ENCODE measurements at places on chromosomes 6 and 20. TPM values are rescaled to one million over a fixed set of nuclear protein-coding genes. Genes with fewer than 3 reads are reported as not detected.

GRCh38 chr20:11176431-11176830 lies 502.6 kb upstream of the JAG1 start:
- no peaks in the 10 kb centered on the region for H3K27me3 ChIP-seq
- no peaks in the 10 kb centered on the region for H3K4me1 ChIP-seq
- no peak overlapping the region for H3K4me3 ChIP-seq
- no peak for DNase-seq
- no peak overlapping the region for H3K27ac ChIP-seq
- H3K36me3 ChIP-seq, result no peaks in the 10 kb centered on the region

- no peaks in the 10 kb centered on the region for H3K36me3 ChIP-seq
- no peak for DNase-seq
- H3K4me3 ChIP-seq, result no peak overlapping the region
- H3K4me1 ChIP-seq, result no peaks in the 10 kb centered on the region
- no peaks in the 10 kb centered on the region for H3K27me3 ChIP-seq
- H3K27ac ChIP-seq, result no peak overlapping the region
Observed at GRCh38 chr6:124684621-124685020, 277.6 kb upstream of the RNF217 start.

GRCh38 chr20:61047515-61047914 lies 204.5 kb upstream of the CDH4 start:
- no peaks in the 10 kb centered on the region for H3K27me3 ChIP-seq
- H3K36me3 ChIP-seq, result no peaks in the 10 kb centered on the region
- no peak overlapping the region for H3K27ac ChIP-seq
- no peak for DNase-seq
- no peaks in the 10 kb centered on the region for H3K4me1 ChIP-seq

DNA sequence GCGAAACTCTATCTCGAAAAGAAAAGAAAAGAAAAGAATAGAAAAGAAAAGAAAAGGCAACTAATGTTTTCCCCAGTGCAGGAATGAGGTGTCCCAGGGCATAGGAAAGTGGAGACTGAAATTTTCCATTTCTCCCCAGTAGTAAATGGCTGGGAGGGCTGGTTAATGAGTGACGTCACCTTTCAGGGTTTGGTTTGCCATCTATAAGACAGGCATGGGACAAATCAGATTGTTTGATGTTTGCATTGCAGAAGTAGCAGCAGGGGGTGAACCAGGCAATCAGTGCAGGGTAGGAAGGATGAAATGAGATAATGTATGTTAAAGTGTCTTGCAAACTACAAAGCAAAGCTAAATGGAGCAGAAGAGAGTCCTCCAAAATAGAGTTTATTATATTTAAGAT lies 533.4 kb downstream of the PKHD1 start:
- H3K36me3 ChIP-seq, result no peaks in the 10 kb centered on the region
- no peaks in the 10 kb centered on the region for H3K4me1 ChIP-seq
- H3K27me3 ChIP-seq, result no peaks in the 10 kb centered on the region
- no peak overlapping the region for H3K4me3 ChIP-seq

DNA sequence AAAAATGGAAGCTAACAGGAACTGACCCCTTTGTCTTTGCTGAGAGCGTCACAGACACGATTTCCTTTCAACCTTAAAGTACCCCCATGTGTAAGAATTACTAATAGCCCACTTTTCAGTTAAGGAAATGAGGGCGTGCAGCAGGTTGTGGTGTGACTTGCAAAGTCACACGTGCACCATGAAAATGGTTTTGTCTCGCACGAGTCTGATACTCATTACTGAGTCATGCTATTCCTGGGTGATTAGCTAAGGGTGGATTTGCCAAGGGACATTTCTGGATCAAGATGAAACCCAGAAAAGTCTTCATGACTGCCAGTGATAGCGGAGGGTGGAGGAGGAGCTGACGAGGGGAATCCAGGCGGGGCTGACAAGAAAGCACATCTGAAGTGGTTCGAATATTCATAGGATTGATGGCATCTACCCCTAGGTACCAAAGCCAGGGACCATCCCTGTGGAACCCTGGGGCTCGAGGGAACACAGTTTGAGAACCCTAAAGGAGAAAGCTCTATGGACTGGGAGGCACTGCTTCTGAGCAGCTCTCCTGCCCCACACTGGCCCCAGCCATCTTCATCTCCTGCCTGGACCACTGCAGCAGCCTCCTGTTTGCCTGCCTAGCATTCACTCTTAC lies 12.1 kb upstream of the NFATC2 start:
- peaks cover 8% of the 10 kb centered on the region for H3K4me1 ChIP-seq
- no peak overlapping the region for H3K4me3 ChIP-seq
- no peaks in the 10 kb centered on the region for H3K27me3 ChIP-seq
- no peaks in the 10 kb centered on the region for H3K36me3 ChIP-seq

GRCh38 chr6:11230158-11231107 lies 2.0 kb downstream of the NEDD9 start:
- H3K36me3 ChIP-seq, result peaks cover 7% of the 10 kb centered on the region
- H3K27me3 ChIP-seq, result no peaks in the 10 kb centered on the region
- DNase-seq, result no peak

DNA sequence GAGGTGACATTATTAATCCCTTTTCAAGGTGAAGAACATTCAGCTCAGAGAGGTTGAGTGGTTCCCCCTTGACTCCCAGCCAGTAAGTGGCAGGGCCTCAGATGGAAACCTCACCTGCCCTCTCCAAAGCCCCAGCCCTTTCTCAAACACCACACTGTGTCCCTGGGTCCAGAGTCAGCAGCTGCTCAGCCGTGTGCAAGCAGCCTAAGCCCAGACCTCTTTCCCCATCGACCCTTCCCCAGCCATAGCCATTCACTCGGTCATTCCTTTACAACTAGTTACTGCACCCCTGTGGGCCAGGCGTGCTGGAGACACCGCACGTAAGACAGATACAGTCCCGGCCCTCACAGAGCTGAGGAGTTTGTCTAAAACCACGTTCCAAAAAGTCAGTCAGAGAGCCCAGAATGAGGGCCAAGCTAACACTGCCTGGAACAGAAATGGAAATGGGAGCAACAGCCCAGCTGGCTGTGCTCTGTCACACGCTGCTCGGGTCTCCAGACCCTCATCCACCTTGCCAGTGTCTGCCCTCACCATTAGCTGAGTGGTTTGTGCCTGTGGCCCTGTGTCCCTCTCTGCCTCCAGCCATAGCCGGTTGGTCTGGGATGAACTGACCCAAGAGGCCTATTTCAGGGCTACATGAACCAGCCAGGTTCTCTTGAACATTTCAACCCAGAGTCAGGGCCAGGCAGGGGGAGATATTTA lies 29.6 kb downstream of the ZC3H12D start:
- H3K27ac ChIP-seq, result peak overlapping the region; percentile 67
- H3K36me3 ChIP-seq, result no peaks in the 10 kb centered on the region
- peaks cover 66% of the 10 kb centered on the region for H3K4me1 ChIP-seq
- no peak for DNase-seq
- no peaks in the 10 kb centered on the region for H3K27me3 ChIP-seq

DNA sequence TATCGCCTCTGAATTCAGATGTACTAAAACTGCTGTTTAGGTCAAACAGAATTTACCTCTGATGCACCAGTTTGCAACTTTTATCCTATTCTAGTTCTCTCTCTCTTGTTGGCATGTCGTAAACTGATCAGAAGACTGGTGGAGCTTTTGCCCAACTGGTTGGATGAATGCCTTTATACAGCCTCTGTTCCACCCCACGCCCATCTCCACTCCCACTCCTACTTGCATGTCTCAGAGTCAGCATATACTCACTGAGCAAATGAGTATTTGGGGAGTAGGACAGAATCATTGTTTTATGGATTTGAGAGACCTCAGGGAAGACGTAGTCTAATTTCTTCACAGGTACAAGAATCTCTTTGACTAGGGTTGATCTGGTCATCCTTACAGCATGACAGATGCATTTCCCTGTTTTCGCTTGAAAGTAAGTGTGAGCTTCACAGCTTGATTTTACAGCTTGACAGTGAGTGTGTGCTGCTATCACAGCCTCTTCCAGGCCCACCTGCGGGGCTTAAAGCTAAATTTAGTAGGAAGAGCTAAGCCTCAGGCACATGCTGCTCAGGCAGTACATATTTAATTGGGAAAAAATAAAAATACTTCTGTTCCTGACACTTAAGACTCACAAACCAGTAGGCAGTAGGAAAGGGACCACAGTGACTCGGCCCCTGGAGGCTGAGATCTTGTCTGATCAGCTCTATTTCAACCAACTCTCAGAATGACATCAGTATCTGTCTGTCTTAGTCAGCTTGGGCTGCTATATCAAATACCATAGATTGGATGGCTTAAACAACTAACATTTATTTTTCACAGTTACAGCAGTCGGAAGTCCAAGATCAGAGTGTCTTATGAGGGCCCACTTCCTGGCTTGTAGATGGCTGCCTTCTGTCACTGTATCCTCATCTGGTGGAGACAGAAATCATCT lies 30.4 kb downstream of the TRMT6 start:
- H3K4me1 ChIP-seq, result no peaks in the 10 kb centered on the region
- no peak for DNase-seq
- H3K4me3 ChIP-seq, result no peak overlapping the region
- H3K27me3 ChIP-seq, result no peaks in the 10 kb centered on the region

- H3K4me3 ChIP-seq, result no peak overlapping the region
- DNase-seq, result no peak
- H3K27me3 ChIP-seq, result no peaks in the 10 kb centered on the region
- no peaks in the 10 kb centered on the region for H3K4me1 ChIP-seq
- no peak overlapping the region for H3K27ac ChIP-seq
- H3K36me3 ChIP-seq, result peaks cover 54% of the 10 kb centered on the region
Observed at GRCh38 chr20:49032455-49032854, 13.7 kb upstream of the CSE1L start.

- peak overlapping the region; percentile 99 for H3K27ac ChIP-seq
- no peaks in the 10 kb centered on the region for H3K4me1 ChIP-seq
- no peaks in the 10 kb centered on the region for H3K27me3 ChIP-seq
- peak overlapping the region; percentile 86 for H3K4me3 ChIP-seq
Observed at GRCh38 chr20:35739294-35740163, 2.5 kb downstream of the RBM39 start.

- no peaks in the 10 kb centered on the region for H3K4me1 ChIP-seq
- H3K27me3 ChIP-seq, result no peaks in the 10 kb centered on the region
- no peak overlapping the region for H3K4me3 ChIP-seq
- H3K36me3 ChIP-seq, result peaks cover 39% of the 10 kb centered on the region
Observed at GRCh38 chr20:33709905-33710541, 10.1 kb downstream of the PXMP4 start.

- H3K4me3 ChIP-seq, result no peak overlapping the region
- H3K4me1 ChIP-seq, result no peaks in the 10 kb centered on the region
- no peak for DNase-seq
- H3K27ac ChIP-seq, result no peak overlapping the region
Observed at GRCh38 chr20:61849376-61849775, 216.3 kb downstream of the TAF4 start.

- no peaks in the 10 kb centered on the region for H3K4me1 ChIP-seq
- DNase-seq, result no peak
- no peak overlapping the region for H3K27ac ChIP-seq
- no peak overlapping the region for H3K4me3 ChIP-seq
- no peaks in the 10 kb centered on the region for H3K27me3 ChIP-seq
Observed at GRCh38 chr20:54227241-54227640, 19.4 kb downstream of the PFDN4 start.

- no peaks in the 10 kb centered on the region for H3K4me1 ChIP-seq
- peaks cover 33% of the 10 kb centered on the region for H3K36me3 ChIP-seq
- no peak overlapping the region for H3K27ac ChIP-seq
- no peak for DNase-seq
- H3K27me3 ChIP-seq, result no peaks in the 10 kb centered on the region
- no peak overlapping the region for H3K4me3 ChIP-seq
Observed at GRCh38 chr20:5544175-5544574, 206.0 kb upstream of the SHLD1 start.

DNA sequence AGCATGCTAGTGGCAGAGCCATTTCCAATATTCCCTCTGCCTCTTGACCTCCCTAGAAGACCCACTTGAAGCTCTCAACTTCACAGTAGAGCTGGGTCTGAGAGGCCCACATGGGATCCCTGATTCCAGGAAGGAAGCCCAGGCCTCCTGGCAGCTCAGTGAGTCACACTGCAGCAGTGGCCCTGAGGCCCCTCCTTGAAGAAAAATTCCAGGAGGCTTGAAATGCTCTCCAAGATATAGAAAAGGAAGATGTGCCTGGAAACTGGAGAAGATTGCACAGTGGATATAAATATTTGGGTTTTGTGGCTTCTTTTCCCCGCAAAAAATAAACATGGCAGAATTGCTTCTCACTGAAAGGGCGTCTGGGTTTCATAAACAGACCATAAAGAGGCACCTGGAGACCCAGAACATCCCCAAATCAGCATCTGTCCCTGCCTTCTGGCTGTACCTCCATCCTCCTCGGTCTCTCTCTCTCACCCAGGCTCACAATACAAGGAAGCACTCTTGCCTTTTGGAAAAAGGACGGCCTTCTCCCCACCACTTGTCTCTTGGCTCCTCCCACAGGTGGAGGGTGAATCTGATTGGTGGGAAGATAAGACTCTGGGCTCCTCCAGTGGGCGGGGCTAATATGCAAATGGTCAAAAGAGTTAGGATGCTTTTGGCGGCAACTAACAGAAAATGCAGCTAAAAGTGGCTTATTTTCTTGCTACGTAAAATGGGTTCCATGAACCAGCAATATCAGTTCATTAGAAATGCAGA lies 200.0 kb upstream of the SULF2 start:
- no peak overlapping the region for H3K27ac ChIP-seq
- no peak for DNase-seq

DNA sequence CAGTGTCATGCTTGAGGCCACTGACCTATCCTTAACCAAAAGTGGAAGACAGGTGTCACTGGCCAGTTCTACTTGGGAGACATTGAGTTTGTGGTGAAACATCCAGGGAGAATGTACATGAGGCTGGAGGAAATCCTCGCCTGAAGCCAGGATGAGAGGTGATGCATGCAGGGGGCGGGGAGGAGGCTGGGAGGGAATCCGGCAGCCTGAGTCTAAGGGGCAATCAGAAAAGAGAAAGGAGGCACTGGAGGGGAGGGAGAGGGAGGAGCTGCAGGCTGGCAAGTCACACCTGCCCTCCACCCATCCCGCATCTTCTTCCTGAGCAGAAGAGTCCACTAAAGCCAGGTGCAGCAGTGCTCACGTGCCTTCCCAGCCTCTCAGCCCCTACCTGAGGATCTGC lies 14.9 kb upstream of the DDO start:
- H3K4me1 ChIP-seq, result peaks cover 3% of the 10 kb centered on the region
- no peak for DNase-seq

DNA sequence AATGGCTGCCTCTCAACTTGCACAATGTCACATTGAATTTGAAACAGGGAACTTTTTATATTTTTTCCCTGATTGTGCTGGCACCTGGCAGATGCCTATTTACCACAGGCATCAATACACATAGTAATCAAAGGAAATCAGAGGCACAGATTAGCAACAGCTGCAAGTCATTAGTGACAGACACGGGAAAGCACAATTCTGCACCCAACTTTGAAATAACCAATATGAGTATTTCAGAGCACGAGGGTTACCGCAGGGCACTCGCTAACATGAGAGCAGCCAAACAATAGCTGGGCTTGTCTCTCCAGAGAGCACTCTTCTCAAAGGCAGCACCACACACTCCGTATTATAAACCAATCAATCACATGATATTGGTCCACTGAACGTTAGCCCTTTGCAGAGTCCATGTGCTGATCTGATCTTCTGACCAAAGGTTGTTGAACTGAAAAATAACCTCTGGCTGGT lies 149.5 kb downstream of the RNF144B start:
- no peak overlapping the region for H3K4me3 ChIP-seq
- no peak for DNase-seq
- H3K27me3 ChIP-seq, result no peaks in the 10 kb centered on the region
- H3K4me1 ChIP-seq, result no peaks in the 10 kb centered on the region
- no peaks in the 10 kb centered on the region for H3K36me3 ChIP-seq

Gene TFAP2A
- total RNA-seq, result 0.12 TPM

Gene LY6G5C
- 1.2 TPM for total RNA-seq

Gene C20orf141
- not detected for total RNA-seq

Gene BFSP1
- total RNA-seq, result 1.3 TPM

Gene BMP6
- 19.1 TPM for total RNA-seq

Gene PERP
- total RNA-seq, result 46.3 TPM

Gene CFAP61
- 1.0 TPM for total RNA-seq

Gene CYP39A1
- total RNA-seq, result 7.0 TPM

Gene GGTLC1
- not detected for total RNA-seq

Gene HMGA1
- 37.8 TPM for total RNA-seq

Gene PDYN
- total RNA-seq, result not detected

Gene TAGAP
- 3.2 TPM for total RNA-seq
